ENCODE measurements at places on chromosomes 1 and 21.

DNA sequence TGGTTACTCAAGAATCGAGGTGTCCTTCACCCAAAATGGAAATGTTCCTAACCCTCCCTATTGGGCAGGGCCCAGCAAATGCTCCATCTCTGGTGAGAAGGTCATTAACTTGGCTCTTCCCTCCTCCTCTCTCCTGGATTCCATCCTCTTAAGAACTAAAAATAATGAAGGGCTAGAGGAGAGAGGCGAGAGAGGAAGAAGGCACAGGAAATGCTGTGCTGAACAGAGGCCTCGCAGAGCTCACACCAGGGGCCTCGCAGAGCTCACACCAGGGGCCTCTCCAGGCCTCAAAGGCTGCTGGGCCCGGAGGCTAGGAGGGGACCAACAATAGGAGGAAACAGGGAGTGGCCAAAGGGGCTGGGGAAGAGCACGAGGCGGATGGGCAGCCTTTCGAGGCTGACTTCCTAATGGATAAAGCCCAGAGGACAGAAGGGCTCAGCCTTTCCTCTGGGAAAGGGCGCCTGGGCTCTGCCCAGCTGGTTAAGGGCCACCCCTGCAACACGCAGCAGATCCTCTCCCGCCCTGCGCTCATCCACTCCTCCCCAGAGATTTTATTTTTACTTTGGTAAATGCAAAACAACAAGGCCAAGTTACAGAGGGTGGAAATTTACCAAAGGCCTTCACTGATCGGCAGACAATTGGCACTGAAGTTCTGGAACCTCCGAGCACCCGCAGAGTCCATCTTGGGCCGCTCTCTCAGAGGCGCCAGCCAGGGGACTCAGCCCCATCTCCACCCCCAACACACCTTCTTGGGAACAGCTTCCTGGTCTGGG is 78.5 kb downstream of the ITPKB start:
- DNase-seq = peak; percentile 66

DNA sequence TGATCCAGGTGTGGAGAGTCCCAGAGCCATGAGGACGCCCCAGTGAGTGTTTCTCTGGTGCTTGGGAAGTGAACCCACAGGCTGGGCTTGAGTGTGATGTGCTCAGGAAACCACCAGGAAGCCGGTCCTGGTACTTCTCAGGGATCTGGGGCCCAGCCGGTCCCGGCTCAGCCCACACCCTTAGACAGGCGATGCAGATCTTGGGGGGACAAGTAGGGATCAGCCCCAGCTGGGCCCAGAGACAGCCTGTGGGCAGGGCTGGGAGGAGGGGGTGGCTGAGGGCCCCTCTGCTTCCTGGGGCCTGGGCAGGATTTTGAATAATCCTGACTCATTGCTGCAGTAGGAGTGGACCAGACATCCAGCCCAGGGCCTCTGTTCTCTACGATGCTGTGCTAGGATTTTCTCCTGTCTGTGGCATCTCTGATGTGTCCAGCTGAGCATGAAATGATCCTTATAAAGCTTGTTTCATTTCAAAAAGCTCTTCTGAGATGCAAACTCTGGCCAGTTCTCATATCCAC is 698.0 kb downstream of the PTPRU start:
- DNase-seq = no peak

GRCh38 chr1:46446646-46447498 is 42.8 kb upstream of the DMBX1 start:
- DNase-seq = peak; percentile 89

DNA sequence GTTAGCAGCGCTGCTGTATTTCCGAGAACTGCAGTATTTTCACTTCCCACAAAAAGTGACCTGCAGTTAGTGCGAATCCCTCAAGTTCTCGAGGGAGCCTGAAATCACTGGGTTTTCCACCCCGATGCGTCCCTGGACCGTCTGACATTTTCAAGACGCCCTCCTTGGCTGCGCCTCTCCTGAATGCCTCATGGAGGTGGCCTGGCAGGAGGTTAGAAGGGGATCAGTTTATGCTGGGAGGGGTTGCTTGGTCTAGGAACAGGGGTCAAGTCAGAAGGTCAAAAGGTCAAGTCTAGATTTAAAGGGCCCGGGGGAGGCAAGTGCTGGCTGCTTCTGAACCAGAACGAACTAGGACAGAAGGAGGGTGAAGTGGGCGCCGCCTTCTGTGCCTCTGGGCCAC is 176.8 kb downstream of the PRDM16 start:
- DNase-seq = no peak

GRCh38 chr1:27318596-27318995 is 3.4 kb upstream of the TMEM222 start:
- no peak for DNase-seq

Data from endothelial cell (in vitro differentiated cells).